ENCODE measurements at places on chromosomes 7 and 10.
A peak's percentile ranks its signal among the peaks of the same experiment; 100 is the strongest.

DNA sequence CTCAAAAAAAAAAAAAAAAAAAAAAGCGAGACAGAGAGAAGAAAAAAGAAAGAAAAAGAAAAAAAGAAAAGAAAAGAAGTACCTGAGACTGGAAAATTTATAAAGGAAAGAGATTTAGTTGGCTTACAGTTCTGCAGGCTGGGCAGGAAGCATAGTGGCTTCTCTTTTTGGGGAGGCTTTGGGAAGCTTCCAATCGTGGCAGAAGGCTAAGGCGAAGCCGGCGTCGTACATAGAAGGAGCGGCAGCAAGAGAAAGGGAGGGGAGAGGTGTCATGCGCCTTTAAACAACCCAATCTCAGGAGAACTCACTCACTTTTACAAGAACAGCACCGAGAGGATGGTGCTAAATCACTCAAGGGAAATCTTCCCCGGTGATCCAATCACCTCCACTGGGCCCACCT lies 272.1 kb upstream of the FOXK1 start:
- DNase-seq, result no peak

GRCh38 chr10:75091146-75091545 lies 20.3 kb upstream of the SAMD8 start:
- DNase-seq, result no peak

DNA sequence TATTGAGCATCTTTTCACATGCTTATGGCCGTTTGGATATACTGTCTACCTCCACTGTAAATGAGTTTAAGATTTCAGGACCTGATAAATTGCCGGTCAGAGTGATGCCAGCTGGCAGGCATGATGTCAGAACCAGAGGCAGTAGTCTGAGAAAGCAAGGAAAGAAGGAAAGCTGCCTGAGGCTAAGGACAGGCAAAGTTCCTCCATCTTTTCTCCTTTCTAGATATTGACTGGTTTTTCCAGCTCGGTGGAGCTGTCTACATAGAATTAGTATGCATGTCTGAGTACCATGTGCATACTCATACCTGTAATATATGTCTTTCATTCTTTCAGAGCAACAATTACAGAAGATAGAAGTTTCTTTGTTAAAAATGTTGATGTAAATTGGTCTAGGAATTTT lies 52.3 kb downstream of the CDCA7L start:
- no peak for DNase-seq

DNA sequence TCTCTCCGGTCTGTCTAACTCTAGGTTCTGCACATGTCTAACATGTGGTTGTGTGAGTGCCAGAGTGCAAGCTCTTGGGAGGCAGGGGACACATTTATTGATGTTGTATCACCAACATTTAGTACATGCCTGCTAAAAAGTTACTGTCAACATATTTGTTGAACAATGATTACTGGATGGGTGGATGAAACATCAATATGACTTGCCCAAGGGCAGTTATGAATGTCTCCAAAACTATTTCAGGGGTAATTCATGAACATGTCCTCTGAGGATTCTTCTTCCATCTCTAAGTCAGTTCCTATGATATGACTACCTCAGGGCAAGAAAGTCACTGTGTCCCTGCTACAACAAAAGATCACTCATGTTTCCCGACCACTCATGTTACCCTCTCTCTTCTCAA lies 91.3 kb upstream of the STEAP1B start:
- no peak for DNase-seq

- no peak for DNase-seq
These were observed 367.1 kb downstream of the DPP6 start for GRCh38 chr7:154419344-154419743.

- no peak for DNase-seq
These were observed 287.3 kb downstream of the SDK1 start for GRCh38 chr7:3588341-3588740.

DNA sequence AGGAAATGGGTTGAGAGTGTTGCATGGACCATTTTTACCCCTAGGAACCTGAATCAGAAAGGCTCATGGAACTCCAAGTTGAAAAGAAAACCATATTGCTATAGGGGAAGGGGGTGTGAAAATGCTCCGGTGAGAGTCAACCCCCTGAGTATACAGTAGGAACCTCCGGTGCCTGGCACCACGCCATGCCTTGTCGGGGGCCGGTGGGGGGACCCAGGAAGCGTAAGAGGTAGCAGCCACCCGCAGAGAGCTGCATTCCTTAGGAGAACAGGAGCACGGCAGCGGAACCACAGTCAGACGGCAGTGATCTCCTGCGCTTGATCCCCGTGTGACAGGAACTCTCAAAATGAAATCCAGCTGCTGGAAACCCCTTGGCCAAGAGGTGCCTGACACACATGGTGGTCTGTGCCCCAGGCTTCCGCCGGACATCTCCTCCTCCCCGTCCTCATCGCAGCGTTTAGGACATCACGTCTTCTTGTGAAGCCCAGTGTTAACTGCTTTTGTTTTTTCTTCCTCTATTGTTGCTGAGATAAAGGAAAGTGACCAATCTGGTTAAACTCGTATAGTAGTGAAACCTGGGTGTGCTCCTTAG lies 186.8 kb downstream of the CELF2 start:
- no peak for DNase-seq

DNA sequence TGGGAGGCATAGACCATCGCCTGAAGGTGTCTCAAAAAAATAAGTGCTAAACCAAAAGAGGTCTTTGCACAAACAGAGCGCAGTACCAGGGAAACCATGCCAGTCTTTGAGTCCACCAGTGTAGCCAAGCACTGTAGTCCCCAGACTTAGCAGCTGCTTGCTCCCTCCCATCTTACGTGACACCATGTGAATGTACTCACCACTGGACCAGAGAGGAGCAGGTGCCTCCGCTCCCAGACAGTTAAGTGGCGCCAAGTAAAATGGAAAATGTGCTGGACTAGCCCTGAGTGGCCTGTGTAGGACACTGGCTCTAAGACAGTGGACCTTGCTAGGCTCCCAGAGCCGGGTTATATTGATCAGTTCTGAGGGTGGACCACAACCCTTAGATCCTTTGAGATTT lies 47.7 kb upstream of the PLEKHA1 start:
- DNase-seq, result peak; percentile 32

DNA sequence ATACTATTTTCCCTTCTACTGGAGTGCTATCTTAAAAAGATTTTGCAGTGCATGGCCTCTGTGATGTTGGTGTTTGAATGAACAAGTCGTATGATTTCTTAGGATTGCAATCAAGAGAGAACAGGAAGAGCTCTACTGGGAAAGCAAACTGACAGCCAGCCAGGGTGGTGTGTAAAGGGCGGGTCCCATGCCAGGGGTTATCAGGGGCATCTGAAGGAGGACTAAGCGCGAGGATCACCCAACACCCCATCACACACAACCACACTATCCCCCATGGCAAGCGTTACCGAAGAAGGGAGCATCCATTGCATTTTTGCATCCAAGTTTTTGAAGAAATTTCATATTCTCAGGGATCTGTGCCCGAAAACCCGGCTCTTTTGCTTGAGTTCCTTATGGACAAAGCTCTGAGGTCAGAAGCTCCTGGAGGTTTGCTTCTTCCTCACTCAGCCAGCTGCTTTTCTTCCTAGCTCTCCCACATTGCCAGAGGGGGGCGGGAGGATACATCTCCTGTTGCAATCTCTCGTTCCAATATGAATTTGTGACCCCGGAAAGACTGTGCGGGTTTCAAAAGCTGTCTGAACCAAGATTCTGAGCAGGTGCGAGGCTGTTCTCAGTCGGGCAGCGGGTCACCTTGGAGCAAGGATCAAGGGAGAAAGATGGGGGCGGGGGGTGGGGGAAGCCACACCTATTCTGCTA lies 5.2 kb downstream of the NEUROD6 start:
- DNase-seq, result no peak

DNA sequence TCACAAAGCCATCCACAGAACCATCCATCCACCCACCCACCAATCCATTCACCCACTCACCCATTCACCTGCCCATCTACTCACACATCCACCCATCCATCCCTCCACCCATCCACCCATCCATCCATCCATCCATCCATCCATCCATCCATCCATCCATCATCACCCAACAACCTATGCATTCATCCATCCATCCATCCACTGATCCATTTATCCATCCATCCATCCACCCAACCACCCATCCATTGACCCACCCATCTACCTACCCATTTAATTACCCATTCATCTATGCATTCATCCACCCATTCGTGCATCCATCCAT lies 5.4 kb downstream of the TMEM270 start:
- DNase-seq, result no peak

DNA sequence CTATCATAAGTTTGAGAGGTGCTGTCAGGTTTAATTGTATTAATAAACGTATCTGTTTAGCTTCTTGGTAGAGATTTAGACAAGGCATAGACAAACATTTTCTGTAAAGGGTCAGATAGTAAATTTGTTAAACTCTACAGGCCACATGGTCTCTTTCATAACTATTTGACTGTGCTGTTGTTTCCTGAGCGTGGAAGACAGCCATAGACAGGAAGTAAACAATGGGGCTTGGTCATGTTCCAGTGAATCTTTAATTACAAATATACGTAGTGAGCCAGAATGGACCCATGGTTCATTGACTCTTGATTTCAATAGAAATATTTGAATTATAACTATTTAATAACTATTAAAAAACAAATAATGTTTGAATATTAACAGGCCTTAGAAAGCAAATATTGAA lies 451.1 kb downstream of the SH2D4B start:
- DNase-seq, result no peak

GRCh38 chr7:6166443-6166891 lies 106.0 kb downstream of the CYTH3 start:
- no peak for DNase-seq

DNA sequence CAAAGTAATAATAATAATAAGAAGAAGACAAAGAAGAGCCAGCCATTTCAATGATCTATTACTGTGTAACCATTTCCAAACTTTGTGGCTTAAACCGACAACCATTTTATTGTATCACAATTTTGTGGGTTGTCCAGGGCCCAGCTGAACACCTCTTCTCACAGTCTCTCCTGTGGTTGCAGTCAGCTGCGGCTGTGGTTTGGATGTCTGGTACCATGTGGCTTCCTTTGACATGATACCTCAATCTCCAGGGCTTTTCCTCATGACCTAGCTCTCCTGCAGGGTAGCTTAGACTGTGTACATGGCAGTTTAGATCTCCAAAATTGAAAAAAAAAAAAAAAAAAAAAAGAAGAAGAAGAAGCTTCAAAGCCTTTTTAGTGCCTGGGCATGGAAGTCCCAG lies 72.6 kb upstream of the NFKB2 start:
- DNase-seq, result no peak

GRCh38 chr10:120607710-120608703 lies 151.0 kb downstream of the PLPP4 start:
- DNase-seq, result no peak

DNA sequence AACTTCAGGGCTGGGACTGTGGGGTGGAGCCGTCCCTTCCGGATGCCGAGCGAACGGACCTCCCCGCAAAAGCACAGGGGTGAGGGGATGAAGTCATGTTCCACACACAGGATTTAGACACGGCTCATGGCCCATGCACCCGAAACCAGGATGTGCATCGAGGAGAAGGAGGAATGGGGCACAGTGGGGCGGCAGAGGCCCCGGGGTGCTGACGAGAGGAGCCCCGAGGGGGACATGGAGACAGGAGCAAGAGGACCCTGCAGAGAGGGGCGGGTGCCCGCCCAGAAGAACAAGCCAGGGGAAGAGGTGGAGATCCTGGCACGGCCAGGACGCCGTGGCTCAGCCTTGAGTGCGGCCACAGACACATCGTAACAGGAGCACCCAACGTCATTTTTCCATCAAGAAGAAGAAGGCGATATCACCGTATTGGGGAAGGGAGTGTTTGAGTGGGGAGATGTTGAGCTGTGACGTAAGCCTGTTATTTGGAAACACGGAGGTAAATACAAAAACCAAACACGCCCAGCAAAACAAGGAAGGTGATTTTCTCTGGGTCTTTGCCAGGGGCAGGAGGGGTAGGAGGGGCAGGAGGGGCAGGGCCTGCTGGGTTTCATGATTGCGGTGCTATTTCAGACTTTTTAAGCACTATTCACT lies 25.3 kb upstream of the FOXL3 start:
- DNase-seq, result no peak

DNA sequence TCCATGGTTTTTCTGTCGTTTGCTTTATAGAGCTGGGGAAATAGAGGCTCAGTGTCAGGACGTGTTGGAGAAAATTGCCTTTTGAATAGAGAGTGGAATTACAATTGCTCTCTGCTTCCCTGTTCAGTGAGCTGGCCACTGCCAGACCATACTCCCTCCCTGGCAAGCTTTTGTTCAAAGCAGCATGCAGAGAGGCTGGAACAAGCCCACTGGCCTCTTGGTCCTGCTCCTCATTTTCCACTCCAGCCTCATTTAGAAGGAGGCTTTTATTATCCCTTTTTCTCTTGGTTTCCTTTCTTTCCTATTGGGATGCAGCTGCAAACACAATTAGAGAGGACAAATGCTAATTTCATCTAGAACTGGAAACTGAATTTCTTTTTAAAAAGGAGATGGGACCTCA lies 302.2 kb upstream of the PODXL start:
- no peak for DNase-seq

DNA sequence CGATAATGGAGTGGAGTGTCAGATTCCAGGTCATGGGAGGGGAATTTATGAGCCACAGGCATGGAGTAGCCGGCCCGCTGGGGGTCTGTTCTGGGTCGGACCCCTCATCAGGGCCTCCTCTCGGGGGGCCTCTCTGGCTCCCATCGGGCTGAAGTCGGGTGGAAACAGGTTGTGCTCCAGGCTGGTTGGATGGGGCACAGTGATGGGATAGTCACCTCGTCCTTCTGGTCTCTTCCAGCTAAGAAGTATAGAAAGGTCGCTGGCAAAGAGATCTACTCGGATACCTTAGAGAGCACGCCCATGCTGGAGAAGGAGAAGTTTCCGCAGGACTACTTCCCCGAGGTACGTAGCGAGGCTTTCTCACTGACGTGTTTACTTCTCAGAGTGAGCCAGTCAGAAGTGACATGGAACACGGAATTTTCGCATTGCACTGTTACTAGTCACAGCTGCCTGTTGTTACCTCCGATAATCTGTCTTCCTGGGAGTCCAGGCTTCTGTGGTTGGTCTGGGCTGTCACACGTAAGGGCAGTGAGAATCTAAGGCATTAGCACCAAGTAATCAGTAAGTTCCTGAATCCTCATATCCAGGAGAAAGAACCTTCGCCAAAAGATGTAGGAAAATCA lies 88.3 kb downstream of the NKX6-2 start:
- DNase-seq, result no peak

DNA sequence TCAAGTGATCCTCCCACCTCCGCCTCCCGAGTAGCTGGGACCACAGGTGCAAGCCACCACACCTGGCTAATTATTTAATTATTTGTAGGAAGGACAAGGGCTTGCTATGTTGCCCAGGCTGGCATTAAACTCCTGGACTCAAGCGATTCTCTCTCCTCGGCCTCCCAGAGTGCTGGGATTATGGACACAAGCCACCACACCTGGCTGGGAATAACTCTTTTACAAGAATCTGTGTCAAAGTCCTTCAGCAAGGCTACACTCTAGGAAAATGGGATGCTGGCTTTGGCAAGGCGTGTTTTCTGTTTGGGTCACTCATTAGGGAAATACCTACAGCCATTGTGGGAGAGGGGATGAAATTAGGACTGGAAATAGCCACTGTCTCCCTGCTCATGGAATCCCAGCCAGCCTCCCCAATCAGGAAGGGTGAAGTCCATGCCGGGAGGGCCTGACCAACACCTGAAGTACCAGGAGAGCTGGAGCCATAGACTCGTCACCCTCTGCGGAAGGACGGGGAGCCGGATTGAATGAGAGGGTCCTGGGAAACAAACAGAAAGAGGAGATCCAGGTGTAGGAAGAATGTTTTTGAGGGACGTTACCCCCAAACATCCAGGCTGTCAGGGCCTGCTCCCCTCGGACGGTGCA lies 72.2 kb upstream of the MYL10 start:
- no peak for DNase-seq

- no peak for DNase-seq
These were observed 96.9 kb upstream of the RHEB start for GRCh38 chr7:151616443-151617213.

GRCh38 chr7:83575436-83575835 lies 73.5 kb downstream of the SEMA3E start:
- no peak for DNase-seq
